Hypothalamus (tissue), 51 donors: ENCODE measurements at places on chromosomes 1 and 21.

- no peak for DNase-seq
Measured at GRCh38 chr1:232599178-232600041, 30.5 kb downstream of the SIPA1L2 start.

DNA sequence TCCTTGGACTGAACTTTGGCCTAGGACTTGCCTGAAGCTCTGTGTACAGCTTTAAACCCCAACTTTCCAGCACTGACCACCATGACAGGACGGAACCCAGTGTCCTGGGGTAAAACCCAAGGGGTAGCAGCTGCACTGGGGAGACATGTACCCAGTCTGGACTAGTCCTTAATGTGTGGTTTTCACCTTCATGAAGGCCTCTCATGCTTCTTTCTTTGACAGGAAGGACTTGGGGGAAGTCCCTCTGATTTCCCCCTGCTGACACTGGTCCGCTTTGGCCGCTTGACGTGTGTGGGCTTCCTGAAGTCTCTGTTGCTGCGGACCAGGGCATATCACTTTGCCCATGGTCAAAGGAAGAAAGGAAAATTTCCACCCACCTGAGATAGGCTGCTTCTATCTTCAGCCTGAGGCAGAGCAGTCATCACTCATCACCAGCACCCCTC, 66.3 kb upstream of the PRDX6 start:
- DNase-seq: no peak

GRCh38 chr1:43841321-43842174, 92.1 kb upstream of the ARTN start:
- DNase-seq: no peak

DNA sequence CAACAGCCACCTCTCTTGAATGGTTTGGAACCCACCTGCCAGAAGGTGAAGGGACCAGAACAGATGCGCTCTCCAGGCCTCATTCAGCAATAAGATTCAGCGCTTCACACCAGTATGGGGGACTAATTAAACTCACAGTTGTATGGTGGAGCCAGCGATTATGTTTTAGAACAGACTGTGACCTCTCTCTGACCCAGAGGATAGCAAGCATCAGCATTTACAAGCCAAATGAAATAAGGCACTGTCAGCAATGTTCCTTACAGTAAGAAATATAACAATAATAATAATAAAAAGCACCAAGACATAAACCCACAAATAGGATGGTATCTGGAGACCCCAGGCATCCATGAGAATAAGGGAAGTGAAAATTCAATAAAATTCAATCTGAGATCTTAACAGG, 6.9 kb upstream of the CDC42BPA start:
- no peak for DNase-seq

- no peak for DNase-seq
Measured at GRCh38 chr1:72006092-72006491, 276.2 kb downstream of the NEGR1 start.

- DNase-seq: peak; percentile 48
Measured at GRCh38 chr1:27521336-27521831, 31.4 kb upstream of the WASF2 start.

GRCh38 chr1:84797603-84798002, 95.4 kb downstream of the LPAR3 start:
- no peak for DNase-seq

DNA sequence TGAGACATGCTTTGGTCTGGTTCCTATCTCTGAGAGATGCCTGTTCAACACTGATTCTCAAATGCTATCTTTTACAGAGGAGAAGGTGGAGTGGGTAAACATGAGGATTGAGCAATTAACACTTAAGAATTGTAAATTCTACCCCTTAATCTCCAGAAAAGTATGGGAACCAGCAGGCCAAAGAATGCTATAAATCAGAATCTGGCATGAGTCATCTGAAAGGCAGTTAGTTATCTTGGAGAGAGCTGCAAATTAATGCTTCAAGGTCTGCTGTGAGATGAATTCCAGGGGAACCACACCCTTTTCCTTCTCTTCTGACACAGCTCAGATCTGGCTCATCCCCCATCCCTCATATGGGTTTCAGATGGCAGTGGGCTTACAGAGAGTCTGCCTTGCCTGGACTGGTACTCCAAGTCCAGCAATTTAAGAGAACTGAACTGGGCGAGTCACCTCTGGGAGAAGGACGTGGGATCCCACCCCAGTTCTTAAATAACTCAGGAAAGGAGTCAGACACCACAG, 5.2 kb downstream of the S100A10 start:
- no peak for DNase-seq
